Neural crest cell (in vitro differentiated cells): ENCODE measurements at places on chromosomes 2 and 18.

- DNase-seq = no peak
Measured at GRCh38 chr2:62412347-62412742, 93.7 kb downstream of the TMEM17 start.

DNA sequence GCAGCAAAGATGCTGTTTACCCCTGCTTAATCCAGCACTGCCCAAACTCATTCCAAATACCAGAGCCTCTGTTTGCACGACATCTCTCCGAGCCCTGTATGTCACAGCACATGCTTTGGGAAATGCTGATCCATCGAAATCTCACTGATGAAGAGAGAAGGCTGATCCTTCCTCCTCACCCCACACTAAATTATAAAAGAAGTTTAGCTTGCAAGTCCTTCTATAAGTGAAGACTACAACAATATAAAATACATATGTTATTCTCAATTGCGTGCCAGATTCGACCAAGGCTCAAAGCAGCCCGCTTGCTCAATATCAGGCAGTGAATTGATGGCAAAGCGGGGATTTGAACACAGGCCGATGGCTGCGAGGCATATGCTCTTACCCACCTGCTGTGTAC is 30.7 kb upstream of the SLC35F6 start:
- DNase-seq = no peak

DNA sequence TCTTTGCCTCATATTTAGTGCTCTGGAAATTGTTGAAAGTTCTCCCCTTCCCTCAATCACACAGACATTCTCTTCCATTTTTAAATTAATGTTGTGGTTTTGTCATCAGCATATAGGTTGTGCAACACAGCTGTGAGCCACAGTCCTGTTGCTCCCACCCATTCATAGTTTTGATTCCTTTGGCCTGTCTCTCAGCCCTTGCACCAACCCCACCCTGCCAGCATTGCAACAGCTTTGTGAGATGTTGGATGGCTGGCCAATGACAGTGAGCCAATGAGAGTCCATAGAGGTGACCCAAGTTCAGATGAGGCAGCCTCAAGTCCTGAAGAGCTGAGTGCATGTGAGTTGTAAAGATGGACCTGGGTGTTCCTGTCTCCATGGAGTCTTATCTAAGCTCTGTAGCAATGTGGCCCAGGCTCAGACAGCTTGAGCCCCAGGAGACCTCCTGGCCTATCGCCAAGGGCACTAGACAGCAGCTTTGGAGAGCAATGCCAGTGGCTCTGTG is 775.5 kb downstream of the RNF144A start:
- DNase-seq = no peak

GRCh38 chr2:236022128-236022527 is 146.1 kb downstream of the GBX2 start:
- no peak for DNase-seq

DNA sequence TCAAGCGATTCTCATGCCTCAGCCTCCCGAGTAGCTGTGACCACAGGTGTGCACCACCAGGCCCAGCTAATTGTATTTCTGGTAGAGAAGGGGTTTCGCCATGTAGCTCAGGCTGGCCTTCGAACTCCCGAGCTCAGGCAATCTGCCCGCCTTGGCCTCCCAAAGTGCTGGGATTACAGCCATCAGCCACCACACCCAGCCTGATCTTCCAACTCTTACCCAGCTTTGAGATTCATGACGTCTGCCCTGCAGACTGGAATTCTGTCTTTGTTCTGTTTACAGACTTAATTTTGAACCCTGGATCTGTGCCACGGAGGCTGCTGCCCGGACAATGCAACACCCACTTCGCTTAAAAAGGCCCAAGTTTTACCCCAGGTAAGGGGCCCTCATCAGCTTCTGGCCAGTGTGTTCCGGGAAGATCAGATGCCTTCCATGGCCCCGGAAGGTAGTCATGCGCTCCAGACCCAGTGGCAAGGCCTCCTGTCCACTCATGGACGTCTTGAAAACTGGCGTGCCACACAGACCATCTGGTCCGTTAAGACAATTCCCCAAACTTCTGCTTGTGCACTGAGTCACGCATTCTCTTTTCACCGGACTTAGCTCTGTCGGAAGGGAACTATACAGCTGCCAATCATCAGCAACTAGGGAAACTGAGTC is 5.5 kb downstream of the PXDN start:
- no peak for DNase-seq

GRCh38 chr2:128091726-128092080 is 703 bp downstream of the UGGT1 start:
- no peak for DNase-seq

DNA sequence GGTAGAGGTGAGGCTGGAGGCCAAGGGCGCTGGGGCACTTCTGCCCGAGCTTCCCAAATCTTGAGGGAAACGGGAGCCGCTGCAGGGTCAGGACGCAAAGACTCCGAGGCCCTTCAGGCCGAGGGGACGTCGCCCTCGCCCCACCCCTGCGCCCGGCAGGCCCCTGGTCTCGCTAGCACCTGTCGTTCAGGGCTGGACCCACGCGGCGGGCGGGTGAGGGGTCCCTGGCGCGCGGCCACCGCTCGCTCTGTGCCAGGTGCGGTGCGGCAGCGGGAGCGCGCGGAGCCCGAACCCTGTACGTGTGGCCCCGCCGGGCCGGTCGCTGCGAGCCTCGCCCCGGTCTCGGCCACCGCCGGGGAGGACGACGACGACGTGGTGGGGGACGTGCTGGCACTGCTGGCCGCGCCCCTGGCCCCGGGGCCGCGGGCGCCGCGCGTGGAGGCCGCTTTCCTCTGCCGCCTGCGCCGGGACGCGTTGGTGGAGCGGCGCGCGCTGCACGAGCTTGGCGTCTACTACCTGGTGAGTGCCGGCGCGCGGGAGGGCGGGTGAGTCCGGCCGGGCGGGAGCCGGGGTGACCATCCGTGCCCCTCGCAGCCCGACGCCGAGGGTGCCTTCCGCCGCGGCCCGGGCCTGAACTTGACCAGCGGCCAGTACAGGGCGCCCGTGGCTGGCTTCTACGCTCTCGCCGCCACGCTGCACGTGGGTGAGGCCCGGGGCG is 4.9 kb downstream of the ERFE start:
- no peak for DNase-seq

- no peak for DNase-seq
Measured at GRCh38 chr2:109211315-109211714, 82.3 kb downstream of the SH3RF3 start.

DNA sequence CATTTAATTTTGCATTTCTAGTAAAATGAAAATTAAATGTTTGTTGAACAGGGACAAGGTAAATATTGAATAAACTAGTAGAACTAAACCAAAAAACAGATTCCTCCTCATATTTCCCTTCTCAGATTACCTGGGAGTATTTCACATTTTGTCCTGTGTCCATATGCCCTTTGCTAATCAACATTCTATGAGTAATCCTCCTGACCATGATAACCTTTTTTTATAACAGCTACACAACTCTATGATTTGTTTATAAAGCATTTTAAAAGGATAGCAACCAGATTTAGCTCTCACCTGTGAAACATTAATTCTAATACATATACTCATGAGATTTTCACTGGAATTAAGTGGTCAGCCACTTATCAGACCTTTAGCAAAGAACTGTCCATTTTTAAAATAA is 7.1 kb upstream of the DSG2 start:
- DNase-seq = no peak

GRCh38 chr2:207073412-207073800 is 92.3 kb downstream of the KLF7 start:
- DNase-seq = no peak

DNA sequence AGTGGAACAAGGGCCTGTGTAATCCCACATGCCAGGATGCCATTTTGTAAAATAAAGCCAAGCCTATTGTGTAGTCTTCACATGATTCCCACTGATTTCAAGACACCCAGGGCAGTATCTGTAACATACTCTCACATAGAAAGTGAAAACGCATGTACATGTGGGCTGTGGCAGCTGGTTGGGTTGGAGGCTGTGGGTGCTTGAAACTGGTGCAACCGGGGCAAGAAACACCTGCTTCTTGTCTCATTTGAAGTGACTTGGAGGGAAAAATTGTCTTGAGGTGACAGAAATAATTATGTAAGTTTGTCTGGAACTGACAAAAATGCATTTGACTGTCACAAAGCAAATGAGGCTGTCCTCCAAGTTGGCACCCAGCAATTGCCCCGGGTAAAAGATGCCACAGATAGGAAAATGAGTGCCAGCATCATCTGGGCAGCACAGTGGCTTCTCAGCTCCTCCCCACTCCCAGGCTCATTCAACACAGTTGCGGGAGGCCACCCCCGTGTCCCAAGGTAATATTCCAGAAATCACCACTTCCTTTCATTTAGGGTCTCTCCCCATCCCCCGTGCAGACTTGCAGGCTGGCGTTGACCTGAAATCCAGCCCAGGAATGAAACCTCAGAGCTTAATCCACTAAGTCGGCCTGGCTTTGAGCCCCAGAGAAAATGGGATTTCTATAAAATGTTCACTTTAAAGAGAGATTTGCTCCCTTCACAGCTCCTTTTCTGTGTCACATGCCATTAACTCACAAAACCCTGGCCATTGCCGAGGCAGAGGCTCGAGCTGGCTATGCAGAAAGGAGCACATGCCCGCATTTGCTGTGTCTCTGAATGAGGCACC is 293.9 kb upstream of the PARD3B start:
- no peak for DNase-seq

DNA sequence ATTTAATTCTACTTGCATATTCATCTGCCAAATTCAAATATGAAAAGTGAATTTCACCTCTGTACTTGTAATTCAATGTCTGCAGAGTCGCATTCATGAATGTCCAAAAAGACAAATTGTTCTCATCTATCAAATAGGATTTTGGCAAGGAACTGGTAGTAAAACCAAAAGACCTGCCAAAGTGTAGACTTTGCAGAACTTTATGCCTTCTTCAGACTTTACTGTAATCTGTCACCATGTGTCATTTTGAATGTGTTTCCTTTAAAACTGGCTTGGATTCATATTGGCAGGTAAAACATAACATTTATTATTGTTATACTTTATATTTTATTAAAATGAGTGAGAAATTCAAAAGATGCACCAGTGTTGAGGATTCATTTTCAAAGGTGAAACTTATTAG is 701.9 kb upstream of the LINC00305 start:
- DNase-seq = no peak

DNA sequence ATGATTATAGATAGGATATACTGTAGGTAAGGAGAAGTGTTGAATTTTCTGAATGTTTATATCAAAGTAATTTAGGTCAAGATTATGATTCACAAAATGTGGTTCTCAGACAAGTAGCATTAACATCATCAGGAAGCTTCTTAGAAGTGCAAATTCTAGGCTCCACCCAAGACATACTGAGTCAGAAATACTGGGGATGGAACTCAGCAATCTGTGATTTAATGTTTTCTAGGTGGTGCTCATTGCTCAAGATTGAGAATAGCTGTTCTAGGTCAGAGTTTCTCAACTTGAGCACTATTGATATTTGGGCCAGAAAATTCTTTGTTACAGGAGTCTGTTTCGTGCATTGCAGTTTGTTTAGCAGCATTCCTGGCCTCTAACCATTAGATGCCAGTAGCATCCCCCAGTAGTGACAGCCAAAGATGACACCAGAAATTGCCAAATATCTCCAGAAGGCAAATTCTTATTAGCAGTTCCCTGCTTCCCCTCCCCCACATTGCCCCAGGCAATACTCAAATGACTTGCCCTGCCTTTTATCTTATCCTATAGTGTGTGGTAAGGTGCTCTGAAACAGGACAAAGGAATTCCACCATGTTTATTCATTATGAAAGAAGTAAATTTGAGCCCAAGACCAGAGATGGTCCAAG is 1001.2 kb downstream of the DPP10 start:
- no peak for DNase-seq

DNA sequence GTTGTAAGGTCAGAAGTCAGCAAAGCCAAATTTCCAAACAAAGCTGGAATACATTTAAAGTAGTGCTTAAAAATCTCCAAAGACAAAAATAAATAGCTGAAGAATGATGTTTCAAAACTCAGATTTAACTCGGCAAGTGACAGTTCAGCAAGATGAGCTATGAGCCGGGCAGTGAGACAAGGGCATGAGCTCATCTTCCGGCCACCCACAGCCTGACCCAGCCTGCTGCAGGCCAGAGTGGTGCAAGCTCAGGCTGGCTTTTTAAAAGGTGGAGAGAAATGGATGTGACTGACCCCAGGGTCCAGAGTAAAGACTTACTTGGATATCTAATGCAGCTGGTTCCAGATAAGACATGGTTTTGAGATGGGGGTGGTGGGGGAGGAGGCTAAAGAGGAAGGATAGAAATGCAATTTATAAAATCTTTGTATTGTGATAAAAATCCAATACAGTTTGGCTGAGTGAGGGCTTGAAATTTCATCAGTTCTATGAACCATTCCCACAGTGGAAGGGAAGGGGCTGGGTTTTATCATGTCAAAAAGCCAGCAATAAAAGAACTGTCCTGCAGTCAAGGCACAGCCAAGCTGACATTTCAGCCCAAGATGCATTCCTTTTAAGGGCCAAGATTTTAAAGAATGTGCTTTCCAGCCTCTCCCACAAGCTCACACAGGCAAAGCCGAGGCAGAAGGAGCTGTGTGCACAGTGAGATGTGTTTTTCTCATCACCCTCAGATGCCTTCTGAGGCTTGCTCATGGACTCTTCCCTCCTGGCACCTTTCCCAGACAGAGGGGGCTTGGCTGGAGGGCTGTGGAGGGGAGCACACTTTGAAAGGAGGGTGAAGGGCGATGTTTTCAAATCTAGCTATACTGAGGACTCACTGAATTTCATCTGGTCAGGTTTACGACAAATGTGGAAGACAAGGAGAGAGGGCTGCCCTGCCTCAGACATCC is 97.9 kb upstream of the KLHL29 start:
- DNase-seq = no peak

DNA sequence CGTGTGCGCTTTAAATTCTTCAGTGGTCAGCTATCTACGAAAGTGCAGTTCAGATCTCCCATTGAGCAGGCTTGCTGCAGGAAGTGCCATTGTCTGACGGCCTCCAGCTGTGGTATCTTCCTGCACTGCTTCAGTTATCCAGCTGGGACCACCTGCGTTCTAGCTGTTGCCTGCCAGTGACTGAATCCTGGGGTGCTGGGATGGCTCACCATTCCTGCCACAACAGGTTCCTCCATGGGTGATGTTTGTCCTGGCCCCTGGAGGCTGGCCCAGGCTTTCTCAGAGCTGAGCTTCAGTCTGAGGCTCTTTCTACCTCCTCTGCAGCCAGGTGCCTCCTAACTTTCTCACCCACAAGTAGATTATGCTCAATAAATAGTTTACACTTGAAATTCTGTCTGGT is 498.5 kb upstream of the HS6ST1 start:
- no peak for DNase-seq

DNA sequence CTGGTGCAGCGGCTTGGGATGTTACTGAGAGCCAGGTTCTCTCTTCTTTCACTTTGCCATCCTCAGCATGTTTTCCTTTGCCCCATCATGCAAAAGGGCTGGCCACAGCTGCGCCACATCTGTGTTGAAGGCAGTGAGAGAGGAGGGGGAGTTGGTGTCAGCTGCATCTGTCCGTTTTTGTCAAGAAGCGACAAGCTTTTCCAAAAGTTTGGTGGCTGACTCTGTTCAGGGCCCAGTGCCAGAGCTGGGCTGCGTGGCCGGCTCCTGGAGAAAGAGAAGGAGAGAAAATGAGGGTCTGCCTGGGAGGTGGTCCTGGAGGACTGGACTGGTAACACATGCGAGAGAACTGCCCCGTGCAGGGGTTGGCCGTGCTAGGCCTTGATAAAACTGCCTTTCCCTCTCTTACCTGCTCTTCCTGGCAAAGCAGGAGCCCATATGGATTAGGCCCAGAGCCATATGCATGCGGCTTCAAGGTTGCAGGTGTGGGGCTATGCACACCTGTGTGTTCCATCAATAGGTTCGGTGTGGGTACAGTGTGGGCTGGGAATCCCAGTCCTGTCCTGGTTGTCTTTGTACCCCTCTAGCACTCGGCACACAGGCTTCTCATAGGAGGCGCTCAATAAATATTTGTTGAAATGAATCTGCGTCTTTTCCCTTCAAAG is 9.0 kb downstream of the RNF144A start:
- no peak for DNase-seq

GRCh38 chr2:162050513-162050961 is 23.5 kb downstream of the DPP4 start:
- DNase-seq = no peak
